ENCODE measurements at places on chromosomes 2 and 18. TPM values are rescaled to one million over a fixed set of nuclear protein-coding genes. Genes with fewer than 3 reads are reported as not detected.

The FAM124B gene
- total RNA-seq = 0.45 TPM

The B4GALT6 gene
- 7.7 TPM for total RNA-seq

The CXXC1 gene
- total RNA-seq = 177 TPM

The ANO7 gene
- 0.27 TPM for total RNA-seq

The BUB1 gene
- 143 TPM for total RNA-seq

The XIRP2 gene
- not detected for total RNA-seq

The SOX11 gene
- not detected for total RNA-seq

The RIT2 gene
- not detected for total RNA-seq

The SCN7A gene
- total RNA-seq = not detected

The CFAP65 gene
- not detected for total RNA-seq

The PDE1A gene
- not detected for total RNA-seq

The ARHGAP28 gene
- not detected for total RNA-seq

The CFC1 gene
- total RNA-seq = not detected

DNA sequence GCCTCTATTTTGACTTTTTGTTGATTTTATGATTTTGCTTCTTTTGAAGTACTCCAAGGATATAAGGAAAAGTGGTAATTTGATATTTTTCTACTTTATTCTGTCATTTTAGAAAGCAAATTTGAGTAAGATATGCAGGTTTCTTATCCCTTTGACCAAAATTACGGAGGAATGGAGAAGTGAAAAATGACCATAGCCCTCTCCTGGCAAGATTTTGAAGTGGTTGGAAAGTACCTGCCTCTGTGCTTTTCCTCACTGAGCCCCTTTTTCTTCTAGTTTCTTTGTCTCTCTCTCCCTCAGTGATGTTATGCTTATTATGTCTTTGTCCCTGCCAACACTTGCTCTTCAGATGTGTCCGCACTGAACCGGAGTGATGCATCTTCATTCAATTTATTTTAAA lies 898.1 kb downstream of the EPHA4 start:
- no peak for DNase-seq

GRCh38 chr2:224278531-224278930 lies 123.4 kb downstream of the FAM124B start:
- DNase-seq = no peak

- no peak for DNase-seq
Measured at GRCh38 chr2:46460241-46460921, 19.0 kb upstream of the TMEM247 start.

DNA sequence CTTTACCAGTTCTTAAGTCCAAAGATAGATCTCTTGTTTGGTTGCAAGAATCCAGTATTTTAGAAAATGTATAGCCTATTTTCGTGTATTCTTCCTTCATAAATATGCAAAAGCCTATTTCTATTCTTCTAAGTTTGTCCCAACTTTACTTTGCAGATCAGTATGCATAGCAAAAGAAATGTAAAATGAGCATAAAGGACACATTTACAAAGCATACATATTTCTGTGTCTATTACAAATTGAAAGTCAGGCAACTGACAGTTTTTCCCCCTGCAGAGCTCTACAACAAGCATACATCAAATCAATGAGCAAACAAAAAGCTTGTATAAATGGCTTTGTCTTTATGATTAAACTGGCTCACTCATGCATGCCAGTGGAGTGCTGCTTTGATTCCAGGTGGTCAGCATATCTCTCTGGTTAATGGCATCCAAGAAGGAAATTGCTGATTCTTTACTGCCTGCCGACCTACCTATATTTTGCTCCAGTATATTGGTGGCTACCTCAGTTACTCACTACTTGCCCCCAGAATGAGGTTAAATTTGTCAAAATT lies 10.0 kb upstream of the VPS54 start:
- no peak for DNase-seq

DNA sequence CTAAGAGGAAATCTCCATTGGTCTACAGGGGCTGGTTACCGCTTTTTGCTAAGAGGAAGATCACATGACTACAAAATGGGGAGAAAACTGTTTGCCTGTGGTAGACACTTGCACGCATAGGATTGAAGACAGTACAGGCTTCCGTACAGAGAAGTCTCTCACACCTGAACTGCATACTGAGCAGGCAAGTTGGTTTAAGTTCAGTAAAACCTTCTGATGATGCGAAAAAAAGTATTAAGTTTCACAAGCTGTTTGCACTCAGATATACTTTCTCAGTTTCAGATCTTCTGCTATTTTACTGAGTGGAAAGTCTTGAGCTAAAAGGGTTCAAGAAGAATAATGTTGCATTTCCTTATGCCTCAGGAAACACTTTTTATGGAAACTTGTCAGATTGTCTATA lies 292.2 kb upstream of the MC4R start:
- DNase-seq = no peak

- no peak for DNase-seq
Measured at GRCh38 chr18:1094409-1094808, 189.7 kb downstream of the ADCYAP1 start.

GRCh38 chr2:99984799-99985515 lies 157.4 kb downstream of the AFF3 start:
- DNase-seq = no peak

DNA sequence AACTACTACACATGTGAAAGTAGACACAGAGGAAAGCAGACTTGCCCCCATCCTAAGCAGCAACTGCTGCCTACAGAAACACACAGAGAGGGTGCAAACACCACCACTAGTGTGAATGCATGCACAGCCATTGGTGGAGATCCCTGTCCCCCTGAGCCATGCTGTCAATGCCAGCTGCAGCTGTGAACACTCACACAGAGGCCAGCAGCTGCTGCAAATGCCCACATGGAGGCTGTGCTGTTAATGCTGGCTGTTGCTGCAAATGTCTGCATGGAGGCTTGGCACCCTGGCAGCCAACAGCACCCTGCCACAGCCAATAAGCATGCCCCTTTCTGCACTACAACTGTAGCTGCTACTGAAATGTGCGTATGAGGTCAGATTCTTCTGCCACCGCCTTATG lies 355.0 kb downstream of the LNPK start:
- DNase-seq = no peak

GRCh38 chr2:234488913-234489451 lies 7.9 kb downstream of the ARL4C start:
- DNase-seq = peak; percentile 77

DNA sequence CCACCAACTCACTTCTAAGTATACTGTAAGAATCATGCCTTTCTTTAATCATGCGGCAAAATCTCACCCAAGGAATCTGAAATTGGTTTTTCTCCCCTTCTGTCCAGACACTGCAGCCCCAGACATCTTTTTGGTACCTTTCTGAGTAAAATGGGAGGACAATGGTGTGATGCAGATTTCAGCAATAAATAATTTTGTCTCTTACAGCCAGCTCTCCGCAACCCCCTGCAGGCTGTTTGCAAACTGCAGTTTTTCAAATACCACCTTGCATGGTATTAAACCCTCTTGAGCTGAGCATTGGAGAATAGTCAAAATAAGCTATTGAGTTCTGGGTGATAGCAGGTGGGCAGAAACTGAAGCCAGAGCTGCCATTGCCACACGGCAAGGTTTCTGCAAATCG lies 32.2 kb downstream of the GPR39 start:
- DNase-seq = no peak

DNA sequence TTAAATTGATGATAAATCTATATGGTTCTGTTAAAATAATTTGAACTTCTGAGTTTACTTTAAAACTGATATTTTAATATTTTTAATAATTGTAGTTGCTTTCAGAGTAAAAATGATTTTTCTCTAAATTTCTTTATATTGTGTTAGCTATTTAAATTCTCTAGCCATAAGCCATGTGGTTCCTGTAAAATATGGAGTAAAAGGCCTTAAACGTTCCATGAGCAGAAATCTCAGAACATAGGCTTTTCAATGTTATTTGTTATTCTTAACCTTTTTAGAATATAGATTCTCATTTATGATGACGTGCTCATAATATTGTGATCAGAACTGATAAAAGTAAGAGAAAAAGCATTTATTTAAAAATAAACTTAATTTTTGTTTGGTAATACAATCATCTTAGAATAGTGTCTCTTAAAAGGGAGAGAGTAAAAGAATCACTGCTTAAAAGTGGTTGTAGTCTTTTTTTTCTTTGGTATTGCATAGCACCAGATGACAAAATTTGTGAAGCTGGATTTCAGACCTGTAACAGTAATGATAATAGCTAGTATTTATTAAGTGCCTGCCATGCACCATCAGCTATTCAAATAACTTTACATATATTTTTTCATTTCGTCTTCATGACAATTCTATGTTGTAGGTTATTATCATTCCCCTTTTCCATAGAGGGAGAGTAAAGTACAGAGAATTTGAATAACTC lies 2.7 kb downstream of the BMPR2 start:
- no peak for DNase-seq

DNA sequence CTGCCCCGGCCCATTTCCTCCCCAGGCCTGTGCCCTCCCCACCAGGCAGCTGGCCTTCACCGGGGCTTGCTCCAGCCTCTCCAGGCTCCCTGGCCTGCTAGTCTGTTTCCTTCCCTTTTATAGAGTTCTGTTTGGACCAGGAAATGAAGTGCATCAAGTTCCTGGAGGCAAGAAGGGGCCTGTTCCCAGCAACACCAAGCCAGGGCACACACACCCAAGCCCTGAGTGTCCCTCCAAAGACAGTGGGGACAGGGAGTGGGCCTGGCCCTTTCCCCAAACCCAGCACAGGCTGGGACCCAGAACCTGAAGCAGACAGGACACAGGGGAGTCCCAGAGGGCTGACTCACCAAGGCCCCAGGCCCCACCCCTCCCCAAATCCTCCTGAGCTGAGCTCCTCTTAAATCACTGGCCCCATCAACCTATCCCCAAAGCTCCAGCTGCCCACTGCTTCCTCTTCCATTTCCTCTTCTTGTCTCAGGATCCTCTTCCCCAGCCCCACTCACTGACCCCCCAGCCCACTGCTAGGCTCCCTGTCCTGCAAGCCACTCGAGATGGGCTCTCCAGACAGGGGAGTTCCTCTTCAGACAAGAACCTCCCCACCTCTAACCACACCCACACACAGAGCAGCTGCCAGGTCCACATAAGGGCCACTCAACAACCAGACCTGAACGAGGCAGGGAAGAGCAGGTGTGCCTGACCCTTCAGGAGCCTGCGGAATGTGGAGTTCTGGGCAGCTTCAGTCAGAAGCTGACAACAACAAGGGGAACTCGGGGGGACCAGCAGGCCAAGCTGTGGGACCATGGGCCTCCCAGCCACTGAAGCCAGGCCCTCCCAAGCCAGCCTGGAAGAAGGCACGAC lies 74.2 kb downstream of the TNS1 start:
- no peak for DNase-seq

- DNase-seq = no peak
Measured at GRCh38 chr2:45928946-45929345, 277.5 kb downstream of the PRKCE start.

DNA sequence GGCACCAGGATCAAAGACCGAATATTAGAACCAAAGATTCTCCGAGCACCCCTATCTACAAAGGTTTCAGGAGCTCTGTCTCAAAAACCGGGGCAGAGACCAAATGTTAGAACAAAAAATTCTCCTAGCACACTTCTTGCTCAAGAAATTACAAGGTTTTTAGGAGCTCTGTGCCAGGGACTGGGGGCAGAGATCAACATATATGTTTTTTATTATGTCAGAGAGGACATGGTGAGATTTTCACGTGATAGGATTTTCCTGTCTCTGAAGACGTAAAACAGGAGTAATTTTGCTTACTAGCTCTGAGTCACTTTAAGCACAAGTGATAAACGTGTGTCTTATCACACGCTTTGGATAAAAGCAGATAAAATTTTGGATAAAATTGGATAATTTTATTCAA lies 34.8 kb upstream of the ODC1 start:
- DNase-seq = no peak

GRCh38 chr2:40421631-40422297 lies 30.1 kb downstream of the SLC8A1 start:
- DNase-seq = no peak

DNA sequence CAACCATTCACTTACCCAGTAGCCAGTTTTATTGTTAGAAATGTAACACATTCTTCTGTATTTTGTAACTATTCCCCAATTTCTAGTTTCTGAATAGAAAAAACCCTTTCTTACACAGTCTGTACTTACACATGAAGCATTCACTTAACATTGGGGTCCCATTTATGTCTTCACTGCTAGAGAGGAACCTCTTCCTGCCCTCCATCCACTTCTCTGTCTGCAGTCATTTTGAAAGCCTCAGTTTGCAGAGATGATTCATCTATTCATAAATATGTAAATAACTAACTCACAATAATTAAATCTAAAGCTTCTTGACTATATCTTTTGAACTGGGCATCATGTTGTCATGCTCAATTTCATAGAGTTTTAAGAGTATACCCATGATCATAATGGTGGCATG lies 55.9 kb downstream of the ZRANB3 start:
- no peak for DNase-seq

GRCh38 chr2:222398446-222398885 lies 25.9 kb upstream of the SGPP2 start:
- DNase-seq = no peak

- no peak for DNase-seq
Measured at GRCh38 chr18:10971717-10972116, 177.7 kb downstream of the PIEZO2 start.

DNA sequence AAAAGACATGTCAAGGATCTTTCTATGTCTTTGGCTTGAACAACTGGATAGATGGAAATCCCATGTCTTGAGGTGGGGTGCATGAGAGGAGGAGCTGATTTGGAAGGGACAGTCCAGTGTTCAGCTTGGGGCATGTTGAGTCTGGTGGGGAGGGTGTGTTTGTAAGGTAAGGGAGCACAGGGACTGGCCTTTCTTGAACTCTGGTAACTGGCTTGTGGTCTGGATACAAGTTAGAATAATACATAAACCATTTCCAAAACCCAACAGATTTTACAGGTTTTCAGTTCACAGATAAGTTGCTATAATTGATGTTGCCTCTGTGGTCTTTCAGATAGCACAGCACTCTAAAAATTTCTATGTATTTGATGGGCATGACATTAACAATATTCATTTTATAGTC lies 24.2 kb downstream of the RHBDD1 start:
- no peak for DNase-seq

- DNase-seq = no peak
Measured at GRCh38 chr2:189347540-189347939, 93.7 kb upstream of the WDR75 start.

- no peak for DNase-seq
Measured at GRCh38 chr2:63040586-63040985, 10.0 kb upstream of the OTX1 start.

GRCh38 chr2:64750001-64750816 lies 96.5 kb upstream of the SERTAD2 start:
- no peak for DNase-seq

GRCh38 chr2:127695491-127696472 lies 5.5 kb upstream of the SFT2D3 start:
- peak; percentile 58 for DNase-seq

Measured in activated naive CD4-positive, alpha-beta T cell treated with anti-CD3 and anti-CD28 coated beads, Interleukin-2, amount 50 U/mL, for 72 hours (primary cell).